Mammary microvascular endothelial cell (primary cell): ENCODE measurements at places on chromosomes 5 and 9. TPM values are rescaled to one million over a fixed set of nuclear protein-coding genes. Genes with fewer than 3 reads are reported as not detected.

The SH3PXD2B gene
- 15.7 and 19.1 TPM in 2 replicates for total RNA-seq

The SNX30 gene
- 3.4 and 4.1 TPM in 2 replicates for total RNA-seq

The FAXDC2 gene
- 2.3 and 2.9 TPM in 2 replicates for total RNA-seq

The C8G gene
- total RNA-seq = 0.20 and 0.84 TPM in 2 replicates

The GBGT1 gene
- total RNA-seq = 6.0 and 6.4 TPM in 2 replicates

The MOB3B gene
- total RNA-seq = 0.30 and 0.40 TPM in 2 replicates

The MSX2 gene
- 0.25 TPM in 1 of 2 replicates, not detected in the other for total RNA-seq
